Naive thymus-derived CD8-positive, alpha-beta T cell (primary cell): ENCODE measurements at places on chromosomes 13 and 19.

- DNase-seq = no peak
Observed at GRCh38 chr19:45790942-45791341, 1.7 kb downstream of the DMWD start.

GRCh38 chr19:40279761-40280607, 5.2 kb downstream of the AKT2 start:
- no peak for DNase-seq

- DNase-seq = no peak
Observed at GRCh38 chr19:4897146-4897545, 5.5 kb downstream of the ARRDC5 start.

GRCh38 chr13:42056583-42056982, 8.1 kb downstream of the DGKH start:
- no peak for DNase-seq

DNA sequence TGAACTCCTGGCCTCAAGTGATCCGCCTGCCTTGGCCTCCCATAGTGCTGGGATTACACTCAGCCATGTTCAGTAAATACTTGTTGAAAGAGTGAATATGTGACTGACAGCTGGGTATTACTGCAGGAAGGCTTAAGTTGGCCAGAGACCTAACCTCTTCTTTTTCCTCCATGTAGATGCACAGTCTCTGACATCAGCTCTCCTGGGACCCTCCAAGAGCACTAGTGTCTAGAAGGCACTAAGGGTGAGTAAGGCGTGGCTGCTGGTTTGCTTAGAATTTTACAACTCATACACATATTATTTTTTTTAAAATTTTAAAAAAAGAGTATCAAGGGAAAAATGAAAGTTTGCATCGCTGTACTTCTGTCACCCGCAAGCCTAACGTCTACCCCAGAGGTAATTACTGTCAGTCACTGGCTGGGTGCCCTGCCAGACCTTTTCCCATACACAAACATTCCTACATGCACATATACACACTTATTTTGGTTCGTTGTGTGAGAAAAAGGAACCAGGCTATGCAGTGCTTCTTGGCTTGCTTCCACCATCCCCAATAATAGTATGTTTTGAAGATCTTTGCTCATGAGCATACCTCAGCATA, 122.0 kb downstream of the SIPA1L3 start:
- no peak for DNase-seq

DNA sequence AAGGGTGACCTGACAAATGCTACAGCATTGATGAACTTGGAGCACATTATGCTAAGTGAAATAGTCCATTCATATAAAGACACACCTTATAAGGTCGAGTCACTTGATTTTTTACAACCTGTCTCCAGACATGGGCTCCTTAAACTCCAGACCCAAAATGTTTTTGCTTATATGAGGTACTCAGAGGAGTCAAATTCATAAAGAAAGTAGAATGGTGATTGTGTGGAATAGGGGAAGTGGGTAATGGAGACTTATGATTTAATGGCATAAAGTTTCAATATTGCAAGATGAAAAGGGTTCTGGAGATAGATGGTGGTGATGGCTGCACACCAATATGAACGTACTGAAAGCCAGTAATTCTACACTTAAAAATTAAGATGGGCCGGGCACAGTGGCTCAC, 59.3 kb downstream of the ZNF627 start:
- no peak for DNase-seq

GRCh38 chr19:40588110-40588854, 11.6 kb downstream of the SHKBP1 start:
- DNase-seq = no peak

DNA sequence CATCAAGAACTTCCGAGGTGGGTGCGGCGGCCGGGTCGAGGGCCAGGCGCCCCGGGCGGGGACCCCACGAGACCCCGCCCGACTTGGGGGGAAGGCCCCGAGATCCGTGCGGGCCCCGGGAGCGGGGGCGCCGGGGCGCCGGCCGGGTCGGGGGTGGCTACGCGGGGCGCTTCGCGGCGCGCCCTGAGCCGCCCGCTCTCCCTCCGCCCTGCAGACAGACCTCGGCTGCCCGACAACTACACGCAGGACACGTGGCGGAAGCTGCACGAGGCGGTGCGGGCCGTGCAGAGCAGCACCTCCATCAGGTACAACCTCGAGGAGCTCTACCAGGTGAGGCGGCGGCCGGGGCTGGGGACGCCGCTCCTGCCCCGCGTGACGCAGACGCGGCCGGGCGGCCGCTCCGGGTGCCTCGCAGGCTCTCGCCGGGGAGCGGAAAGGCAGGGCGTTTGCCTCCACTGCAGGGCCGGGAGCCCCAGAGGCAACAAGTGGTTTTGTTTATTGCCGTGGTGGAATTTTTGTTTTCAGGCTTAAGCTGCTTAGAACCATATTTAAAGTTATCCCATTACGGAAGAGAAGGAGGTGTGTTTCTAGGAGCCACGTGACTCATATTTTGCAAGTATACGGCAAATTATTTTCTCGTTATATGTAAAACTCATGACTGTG, 477 bp downstream of the CUL4A start:
- peak; percentile 85 for DNase-seq

DNA sequence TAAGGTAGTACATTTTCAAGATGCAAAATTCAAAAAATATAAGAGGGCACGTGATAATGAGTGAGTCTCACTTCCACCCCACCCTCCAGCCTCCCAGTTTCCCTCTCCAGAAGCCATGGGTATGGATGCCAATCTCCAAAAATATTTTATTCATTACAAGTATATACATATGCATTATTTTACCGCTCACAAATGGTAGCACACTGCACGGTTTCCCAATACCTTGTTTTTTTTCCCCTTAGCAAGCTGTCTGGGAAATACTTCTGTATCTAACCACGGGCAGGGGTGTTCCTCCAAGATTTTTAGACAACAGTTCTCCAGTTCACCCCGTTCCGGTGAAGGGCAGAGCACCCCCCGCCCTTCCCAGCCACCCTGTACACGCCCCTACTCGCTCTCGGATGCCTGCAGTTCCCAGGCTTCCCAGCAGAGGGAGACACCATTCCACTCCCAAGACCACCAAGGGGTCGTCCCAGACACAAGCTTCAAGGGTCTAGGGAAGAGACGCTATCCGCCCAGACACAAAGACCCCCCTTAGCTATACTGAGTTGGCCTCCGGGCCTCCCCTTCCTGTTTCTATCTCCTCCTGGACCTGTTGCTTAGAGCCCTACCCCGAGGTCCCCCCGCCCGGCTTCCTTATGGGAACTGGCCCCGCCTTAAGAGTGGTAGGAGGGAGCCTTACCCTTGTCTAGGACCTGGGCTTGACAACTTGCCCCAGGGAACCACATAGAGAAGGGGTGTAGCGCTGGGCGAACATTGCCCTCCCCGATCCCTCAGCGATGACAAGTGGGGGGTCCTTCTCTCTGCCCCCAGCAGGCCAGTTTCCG, 1.1 kb upstream of the FXYD3 start:
- DNase-seq = peak; percentile 60

DNA sequence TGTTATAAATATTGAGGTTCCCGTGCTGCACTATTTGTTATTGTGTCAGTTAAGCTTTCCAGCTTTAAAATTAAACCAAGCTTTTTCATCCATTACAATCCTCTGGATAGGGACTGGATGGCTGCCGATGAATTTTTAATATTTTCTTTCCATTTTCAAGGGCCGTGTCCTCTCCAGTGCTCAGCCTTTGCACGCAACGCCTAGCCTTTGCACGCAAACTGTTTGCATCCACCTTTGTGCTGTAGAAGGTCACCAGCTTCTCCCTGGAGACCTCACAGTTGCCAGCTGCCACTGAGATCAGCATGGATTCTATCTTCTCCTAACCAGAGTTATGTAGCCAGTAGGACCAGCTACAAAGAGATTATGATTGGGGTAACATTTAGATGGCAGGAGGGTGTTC, 240.5 kb downstream of the SLC7A1 start:
- no peak for DNase-seq

DNA sequence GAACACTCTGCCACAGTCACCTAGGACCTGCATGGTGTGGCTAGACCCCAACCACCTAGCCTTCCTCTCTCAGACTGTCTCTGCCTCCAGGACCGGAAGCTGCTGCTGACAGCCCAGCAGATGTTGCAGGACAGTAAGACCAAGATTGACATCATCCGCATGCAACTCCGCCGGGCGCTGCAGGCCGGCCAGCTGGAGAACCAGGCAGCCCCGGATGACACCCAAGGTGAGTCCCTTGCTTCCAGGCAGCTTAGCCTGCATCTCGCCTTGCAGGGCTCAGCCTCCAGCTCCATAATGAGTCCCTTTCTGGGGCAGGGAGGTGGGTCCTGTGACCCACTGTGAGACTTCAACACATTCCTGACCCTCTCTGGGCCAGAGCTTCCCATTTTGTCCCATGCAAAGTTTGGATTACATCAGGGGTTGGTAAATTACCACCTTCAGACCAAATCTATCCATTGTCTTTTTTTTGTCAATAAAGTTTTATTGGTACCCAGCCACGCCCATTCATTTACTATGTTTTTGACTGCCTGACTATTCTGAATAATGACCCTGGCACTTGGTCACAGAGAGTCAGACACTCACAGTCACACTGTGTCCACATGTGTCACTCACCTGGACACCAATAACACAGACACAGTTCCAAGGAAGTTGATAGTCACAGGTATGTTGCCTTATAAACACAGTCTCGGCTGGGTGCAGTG, 13.4 kb downstream of the PKN1 start:
- DNase-seq = no peak

DNA sequence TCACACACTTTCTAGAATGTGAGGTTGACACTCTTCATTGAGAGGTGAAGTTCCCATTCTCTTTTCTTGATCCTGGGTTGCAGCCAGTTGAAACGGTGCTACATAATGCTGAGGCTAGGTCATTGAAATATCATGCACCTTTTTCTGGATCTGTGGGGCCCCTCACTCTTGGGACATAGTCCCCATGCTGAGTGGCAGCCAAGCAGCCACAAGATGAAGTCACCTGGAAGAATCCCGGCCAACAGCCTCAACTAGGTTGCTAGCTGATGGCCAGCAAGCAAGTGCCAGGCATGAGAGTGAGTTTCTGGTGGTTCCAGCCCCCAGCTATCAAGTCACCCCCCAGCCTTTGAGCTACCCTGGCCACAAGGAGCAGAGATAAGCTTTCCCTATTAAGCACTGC, 148.5 kb upstream of the TSHZ3 start:
- no peak for DNase-seq

GRCh38 chr13:75843991-75844390, 207.9 kb downstream of the LMO7 start:
- no peak for DNase-seq

DNA sequence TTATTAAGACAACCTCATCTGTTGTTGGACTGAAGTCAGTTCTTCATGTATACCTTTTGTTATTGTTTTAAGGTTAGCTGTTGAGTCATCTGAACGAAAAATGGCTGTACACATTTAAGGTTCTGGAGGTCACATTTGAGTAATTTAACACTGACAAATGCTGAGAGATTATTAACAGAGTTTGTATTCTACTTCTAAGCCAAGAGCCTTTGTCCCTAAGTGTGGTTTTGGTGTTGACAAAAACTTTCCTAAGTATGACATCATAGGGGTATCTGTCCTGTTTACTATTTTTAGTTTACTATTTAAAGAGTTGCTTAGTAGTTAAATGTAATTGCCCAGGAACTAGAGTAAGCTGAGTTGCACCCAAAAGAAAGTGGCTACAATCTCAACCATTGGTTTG, 71.9 kb downstream of the CDK8 start:
- DNase-seq = no peak

DNA sequence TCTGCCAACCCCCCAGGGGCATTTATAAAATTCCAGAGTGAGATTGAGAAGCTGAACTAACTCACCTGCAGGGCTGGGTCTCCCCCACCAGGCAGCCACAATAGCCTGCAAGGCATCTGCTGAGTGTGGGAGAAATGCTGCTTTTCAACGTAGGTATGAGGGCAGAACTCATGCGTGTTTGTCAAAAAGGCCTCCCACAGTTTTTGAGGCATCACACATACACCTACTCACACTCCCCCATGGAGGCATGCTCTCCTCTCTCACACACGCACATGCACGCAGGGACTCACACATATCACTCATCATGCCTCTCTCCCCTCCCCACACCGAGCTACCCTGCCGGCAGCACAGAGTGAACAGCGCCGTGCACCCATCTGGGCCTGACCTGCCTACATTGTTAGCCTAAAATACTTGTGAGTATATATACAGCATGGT, 390.5 kb downstream of the FGF9 start:
- peak; percentile 31 for DNase-seq

GRCh38 chr19:13054626-13055212, 47.9 kb downstream of the LYL1 start:
- no peak for DNase-seq

DNA sequence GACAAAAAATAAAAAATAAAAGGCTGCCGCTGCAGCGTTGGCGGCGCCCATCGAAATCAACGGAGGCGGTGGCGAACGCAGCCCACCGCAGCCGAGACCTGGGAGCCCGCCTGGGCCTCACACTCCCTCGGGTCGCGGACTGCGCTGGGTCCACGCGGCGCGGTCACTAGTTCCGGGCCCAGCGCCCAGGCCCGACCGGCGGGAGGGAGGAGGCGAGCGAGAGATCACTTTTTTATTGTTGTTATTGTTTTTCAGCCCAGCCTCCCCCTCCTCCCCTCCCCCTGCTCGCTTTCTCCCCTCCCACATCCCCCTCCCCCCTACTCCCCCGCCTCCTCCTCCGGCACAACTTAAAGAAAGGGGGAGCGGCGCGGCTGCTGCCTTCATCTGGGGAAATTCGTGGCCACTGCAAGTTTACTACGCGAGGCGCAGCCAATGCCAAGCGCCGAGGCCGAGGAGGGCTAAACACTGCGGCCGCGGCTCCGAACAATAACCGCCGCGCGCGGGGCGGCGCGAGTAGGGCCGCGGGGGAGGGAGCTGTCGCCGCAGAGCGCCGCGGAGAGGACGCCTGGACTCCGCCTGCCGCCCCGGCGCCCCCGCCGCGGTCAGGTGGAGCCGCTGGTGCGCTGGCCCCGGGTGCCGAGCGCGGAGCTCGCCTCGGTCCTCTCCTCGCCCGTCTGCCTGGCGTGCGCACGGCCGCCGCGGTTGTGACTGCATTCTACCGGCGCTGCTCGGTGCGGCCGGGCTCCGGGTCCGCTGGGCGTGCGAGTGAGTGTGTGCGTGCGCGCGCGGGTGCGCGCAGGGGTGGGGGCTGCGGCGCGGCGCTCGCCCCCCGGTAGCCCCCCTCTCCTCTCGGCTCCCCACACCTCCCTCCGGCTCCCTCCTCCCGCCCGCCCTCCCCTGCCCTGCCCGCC, 505 bp upstream of the ZIC2 start:
- no peak for DNase-seq

DNA sequence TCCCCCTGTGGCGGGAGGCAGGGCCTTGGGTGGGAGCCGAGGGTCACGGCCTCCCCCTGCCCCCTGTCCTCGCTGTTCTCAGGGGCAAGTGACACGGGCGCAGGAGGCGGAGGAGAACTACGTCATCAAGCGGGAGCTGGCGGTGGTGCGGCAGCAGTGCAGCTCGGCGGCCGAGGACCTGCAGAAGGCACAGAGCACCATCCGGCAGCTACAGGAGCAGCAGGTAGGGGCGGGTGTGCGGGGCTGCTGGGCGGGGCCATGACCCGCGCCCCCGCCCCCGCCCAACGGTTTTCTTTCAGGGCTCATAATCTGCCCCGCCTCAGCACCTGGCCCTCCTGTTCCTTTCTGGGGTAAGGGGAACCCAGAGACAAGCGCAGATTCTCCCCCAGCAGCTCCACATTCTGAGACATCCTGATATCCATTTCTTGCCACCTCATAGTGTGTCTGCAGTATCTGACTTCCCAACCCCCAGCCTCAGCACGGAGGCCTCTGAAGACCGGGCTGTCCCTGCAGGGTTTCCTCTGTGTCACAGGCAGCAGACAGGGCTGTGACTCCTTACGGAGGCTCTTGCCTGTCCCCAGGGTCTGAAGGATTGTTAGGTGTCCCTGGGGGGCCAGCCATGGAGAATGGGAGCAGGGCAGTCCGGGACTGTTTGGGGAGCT, 15.9 kb downstream of the PRR36 start:
- no peak for DNase-seq
